ENCODE measurements at places on chromosomes 1 and 21.

GRCh38 chr21:34526618-34527290 lies 14.7 kb upstream of the KCNE1 start:
- DNase-seq, result no peak

GRCh38 chr1:232011961-232012360 lies 385.4 kb downstream of the DISC1 start:
- no peak for DNase-seq

DNA sequence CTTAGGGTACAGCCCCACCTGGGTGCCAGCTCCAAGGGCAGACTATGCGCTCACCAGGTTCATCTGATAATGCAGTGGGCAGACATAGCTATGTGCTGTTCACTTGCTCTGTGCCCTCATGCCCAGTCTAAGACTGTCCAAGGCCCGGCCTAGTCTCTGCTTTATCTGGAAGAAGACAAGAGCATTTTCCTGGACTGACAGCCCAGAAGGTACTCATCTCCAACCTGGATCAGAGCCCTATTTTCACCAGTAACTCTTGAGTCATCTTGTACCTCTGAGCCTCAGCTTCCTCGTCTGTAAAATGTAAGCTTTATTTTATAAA lies 28.5 kb upstream of the LRRC8C start:
- DNase-seq, result no peak

DNA sequence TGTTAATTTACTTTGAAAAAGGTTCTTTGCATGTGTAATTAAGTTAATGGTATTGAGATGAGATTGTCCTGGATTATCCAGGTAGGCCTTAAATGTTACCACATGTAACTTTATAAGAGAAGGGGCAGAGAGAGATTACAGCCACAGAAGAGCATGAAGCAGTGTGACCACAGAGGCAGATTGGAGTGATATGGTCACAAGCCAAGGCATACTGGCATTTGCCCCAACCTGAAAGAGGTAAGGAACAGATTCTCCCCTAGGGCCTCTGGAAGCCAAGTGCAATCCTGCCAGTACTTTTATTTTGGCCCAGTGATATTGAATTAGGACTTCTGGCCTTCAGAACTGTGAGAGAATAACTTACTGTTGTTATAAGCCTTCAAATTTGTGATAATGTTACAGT lies 23.0 kb downstream of the RNF2 start:
- DNase-seq, result no peak

DNA sequence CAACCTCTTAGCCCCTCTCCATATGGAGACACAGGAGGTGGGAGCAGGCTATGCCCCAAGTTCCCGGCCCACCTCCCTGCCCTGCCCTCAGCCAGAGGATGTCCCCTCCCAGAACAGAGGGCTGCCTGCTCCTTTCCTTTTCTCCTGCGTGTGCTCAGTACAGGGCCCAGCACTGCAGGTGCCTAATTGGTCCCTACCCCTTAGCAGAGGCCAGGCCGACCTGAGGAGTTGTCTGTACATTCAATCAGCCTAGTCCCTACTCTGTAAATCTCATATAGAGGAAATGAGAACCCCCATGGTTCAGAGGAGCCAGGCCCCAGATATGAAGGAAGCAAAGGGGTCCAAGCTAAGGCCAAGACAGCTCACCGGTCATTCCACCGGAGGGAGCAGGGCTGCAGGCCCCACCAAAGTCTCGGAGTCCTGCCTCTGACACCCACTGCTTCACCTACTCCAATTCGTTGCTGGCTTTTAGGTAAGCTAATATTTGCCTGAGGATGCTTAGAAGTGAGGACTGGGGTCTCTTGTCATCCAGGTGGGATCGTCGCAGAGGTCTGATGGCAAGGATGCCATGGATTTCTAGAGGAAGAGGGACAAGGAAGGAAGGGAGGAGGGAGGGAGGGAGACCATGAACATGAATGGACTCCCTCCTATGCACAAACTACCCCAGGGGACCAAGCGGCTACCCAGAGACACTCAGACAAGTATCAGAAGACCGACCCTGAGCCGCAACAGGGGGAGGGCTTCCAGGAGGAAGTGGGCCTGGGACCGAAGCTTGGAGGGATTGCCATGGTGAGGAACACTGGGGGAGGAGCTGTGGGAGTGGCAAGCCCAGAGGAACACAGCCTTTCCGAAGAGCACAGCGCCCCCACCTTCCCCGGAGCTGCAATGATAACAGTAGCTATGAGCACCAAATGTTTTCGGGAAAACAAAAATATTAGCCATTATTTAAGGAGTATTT lies 30.4 kb upstream of the FOXO6 start:
- DNase-seq, result no peak

DNA sequence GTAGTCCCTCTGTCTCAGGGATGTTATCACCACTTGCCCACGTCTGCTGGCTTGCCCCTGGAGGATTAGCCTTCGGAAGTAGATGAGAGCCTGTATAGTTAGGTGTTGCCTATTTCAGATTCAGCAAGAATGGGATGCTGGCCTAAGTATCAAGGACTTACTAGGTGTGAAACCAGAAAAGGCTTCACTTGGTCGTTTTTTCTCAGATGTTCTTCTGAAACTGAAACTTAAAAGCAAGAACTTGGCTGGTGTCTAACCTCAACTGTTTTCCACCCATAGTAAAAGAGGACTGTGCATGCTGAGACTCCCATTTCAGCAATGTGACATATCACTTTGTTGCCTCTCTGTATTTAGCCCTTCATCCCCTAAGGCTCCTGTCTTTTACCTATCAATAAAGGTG lies 67.0 kb upstream of the LRRC53 start:
- no peak for DNase-seq

GRCh38 chr1:202143011-202143767 lies 1.3 kb downstream of the ARL8A start:
- no peak for DNase-seq

- no peak for DNase-seq
Measured at GRCh38 chr1:244322791-244323521, 128.8 kb downstream of the ADSS2 start.

GRCh38 chr1:8384088-8384487 lies 66.2 kb downstream of the SLC45A1 start:
- DNase-seq, result no peak

GRCh38 chr1:94283462-94283861 lies 46.1 kb upstream of the ARHGAP29 start:
- no peak for DNase-seq

- DNase-seq, result no peak
Measured at GRCh38 chr1:31706384-31707058, 2.7 kb upstream of the COL16A1 start.

DNA sequence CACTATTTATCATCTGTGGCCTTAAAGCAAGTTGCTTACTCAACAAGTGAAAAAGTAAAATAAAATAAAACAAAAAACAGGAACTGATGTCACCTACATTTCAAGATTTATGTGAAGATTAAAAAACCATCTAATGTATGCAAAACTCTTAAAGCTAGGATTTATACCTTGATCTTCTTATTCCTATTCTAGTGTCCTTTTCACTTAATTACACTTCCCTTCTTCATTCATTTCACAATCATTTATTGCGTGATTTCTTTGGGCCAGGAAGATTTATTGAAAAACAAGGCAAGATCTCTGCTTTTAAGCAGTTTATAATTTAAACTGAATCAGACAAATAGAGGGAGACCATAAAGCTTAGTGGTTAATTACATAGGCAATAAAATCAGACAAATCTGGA lies 18.6 kb downstream of the PTGER3 start:
- no peak for DNase-seq

GRCh38 chr1:91776068-91776794 lies 109.7 kb downstream of the TGFBR3 start:
- no peak for DNase-seq

GRCh38 chr21:46003575-46004007 lies 22.0 kb downstream of the COL6A1 start:
- DNase-seq, result no peak

DNA sequence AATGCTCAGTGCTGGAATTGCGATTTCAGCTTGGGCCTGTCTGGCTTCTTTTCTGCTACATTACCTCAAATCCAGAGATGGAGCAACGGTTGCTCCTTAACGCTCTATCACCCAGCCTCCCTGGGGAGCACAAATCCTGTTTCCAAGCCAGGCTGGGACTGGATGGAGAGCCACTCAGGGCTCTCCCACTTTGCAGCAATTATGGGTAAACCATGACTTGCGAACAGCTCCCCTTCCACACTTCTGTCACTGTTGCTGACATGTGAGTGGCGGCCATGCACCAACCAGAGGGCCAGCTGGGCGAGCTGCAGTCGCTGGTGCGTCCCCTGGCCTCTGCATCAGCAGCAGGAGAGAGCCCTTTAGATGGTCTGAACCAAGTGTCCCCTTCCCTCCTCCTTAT lies 65.1 kb upstream of the RAB4A start:
- no peak for DNase-seq

- no peak for DNase-seq
Measured at GRCh38 chr1:55861676-55862340, 646.6 kb upstream of the USP24 start.

DNA sequence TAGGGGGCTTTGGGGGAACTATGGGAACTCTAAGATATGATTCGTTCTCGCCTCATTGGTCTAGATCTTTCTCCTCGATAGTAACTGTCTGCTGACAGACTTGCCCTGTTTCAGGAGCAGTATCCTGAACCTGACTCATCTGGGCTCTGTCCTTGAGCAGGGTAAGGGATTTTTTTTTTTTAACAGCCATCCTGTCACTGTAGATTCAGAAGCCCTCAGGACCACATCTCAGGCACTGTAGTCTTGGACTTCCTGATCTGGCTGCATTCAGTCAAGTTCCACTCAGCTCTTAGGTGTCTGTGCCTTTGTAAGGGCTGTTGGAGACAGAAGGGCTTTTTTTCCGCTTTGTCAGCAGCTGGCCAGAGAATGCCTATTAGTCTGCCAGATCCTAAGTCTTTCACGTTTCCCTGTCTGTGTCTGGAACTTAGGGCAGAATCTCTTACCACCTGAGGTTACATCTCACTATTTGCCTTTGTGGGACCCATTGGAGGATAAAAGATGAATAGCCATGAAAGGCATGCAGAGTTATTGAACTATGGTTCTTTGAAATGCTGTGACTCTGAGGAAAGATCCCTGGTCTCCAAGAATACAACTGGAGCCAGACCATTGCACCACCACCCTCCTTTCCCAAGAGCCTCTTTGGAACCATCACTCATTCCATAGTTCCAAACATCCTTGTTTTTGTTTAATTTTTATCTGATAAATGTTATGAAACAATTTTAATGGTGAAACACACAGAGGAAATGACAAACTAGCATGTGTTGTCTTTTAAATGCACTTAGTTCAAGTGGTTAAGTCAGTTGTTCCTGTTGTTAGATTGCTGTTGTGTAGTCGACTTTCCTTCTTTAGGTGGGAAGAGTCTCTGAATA lies 49.7 kb upstream of the MACF1 start:
- DNase-seq, result no peak

- DNase-seq, result no peak
Measured at GRCh38 chr1:43991200-43991475, 261 bp upstream of the CCDC24 start.

DNA sequence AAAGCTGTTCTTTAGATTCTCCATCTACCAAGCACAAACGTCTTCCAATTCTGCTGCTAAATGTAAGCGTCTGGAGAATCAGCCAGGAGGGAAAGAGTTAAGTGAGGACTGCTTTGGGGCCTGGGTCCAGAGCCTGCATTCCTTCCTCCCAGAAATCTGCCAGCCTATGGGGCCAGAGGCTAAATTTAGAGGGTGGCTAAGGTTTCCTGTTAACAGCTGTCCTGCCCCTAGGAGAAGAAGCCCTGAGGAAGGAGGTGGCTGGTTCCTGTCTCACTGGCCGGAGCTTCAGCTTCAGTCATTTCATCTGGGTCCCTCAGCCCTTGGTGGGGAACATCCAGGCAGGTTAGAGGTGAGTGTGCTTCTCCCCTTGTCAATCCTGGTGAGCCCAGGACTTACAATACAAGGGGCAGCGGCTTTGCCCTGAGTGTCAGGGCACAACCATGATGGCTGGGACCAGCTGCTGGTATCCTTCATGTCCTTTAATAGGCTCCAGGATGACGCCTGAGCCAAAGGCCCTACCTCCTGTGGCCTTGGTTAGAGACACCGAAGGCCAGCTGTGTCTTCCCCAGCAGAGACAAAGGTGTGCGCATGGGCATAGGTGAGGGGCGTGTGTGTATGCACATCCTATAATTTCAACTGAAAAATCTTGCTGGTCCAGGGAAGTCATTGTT lies at the start of gene STYXL2:
Gene STYXL2, plus strand, starts transcription at position 230 of the 671 bp plus-strand sequence. CDS start 775 bp downstream, outside the sequence.
- DNase-seq, result no peak

DNA sequence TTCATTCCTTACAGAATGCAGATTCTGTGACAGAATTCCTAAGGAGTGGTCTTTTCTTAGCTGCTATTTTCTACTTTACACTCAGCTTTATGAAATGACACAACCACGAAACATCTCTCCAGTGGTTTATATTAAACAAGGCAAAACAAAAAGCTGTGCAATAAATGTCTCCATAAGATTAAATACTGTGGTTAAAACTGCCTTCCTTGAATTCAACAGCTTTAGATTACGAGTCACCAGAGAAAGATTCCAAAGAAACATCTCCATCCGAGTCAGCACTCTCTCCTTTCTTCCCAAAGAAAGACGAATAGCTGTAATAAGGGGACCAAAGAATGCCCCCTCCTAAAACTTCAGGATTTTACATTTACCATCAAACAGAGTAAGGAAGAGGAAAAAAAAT lies 4.6 kb upstream of the C1orf87 start:
- DNase-seq, result no peak

- no peak for DNase-seq
Measured at GRCh38 chr1:74481607-74482006, 30.8 kb downstream of the LRRC53 start.

GRCh38 chr1:58929671-58930325 lies 146.0 kb upstream of the JUN start:
- no peak for DNase-seq

DNA sequence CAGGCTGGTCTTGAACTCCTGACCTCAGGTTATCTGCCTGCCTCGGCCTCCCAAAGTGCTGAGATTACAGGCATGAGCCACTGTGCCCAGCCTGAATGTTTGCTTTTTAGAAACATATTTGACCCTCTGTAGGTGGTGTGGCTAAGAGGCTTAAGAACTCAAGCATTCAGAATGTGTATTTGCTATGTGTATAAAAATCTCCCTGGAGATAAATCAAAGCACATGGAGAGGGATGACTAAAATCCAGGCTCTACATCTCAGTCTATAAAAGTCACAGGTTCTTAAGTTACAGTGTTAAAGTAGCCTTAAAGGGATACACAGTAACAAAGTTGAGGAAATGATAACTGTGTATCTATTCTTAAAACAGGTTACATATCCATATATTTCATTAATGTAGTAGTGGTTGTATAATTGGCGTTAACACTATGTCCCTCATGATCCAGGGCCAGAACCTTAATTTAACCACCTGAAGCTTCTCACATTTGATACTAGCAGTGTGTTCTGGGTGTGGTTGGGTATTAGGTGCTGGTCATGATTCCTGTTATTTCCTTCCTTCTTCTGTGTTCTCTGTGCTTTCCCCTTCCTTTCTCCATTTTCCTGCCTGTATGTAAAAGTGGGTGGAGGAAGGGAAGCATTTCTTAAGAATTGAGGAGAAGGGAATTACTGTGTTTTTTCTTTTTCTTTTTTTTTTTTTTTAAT lies 16.2 kb downstream of the GIPC2 start:
- no peak for DNase-seq

- no peak for DNase-seq
Measured at GRCh38 chr1:20787840-20788795, 1.0 kb upstream of the HP1BP3 start.

All from stimulated activated CD8-positive, alpha-beta memory T cell treated with anti-CD3 and anti-CD28 coated beads, Interleukin-7, amount 100 ng/mL, for 24 hours (primary cell).